Stimulated activated CD4-positive, alpha-beta T cell treated with anti-CD3 and anti-CD28 coated beads, Interleukin-12 subunit alpha, Interleukin-12 subunit beta, amount 100 ng/mL, for 24 hours (primary cell): ENCODE measurements at places on chromosomes 7 and 10.

DNA sequence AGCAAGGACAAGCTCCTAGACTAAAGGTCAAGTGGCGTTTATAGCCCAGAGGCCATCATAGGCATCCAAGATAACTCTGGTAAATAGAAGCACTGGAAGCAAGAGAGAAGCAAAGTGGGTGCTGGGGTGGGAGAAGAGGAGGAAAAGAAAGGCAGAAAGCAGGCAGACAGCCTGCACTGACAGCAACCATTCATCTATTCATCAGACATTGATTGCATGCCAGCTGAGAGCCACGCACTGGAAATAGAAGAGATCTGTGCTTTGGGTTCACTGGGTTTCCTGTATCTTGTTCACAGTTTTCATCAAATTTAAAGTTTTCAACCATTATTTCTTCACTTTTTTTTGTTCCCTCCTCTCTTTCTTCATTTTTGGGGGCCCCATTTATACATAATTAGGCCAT is 4.7 kb upstream of the SLIT1 start:
- no peak for DNase-seq

- DNase-seq, result no peak
Observed at GRCh38 chr7:30335763-30336487, 51.5 kb downstream of the ZNRF2 start.

- DNase-seq, result no peak
Observed at GRCh38 chr7:138768241-138768640, 29.6 kb upstream of the TMEM213 start.

DNA sequence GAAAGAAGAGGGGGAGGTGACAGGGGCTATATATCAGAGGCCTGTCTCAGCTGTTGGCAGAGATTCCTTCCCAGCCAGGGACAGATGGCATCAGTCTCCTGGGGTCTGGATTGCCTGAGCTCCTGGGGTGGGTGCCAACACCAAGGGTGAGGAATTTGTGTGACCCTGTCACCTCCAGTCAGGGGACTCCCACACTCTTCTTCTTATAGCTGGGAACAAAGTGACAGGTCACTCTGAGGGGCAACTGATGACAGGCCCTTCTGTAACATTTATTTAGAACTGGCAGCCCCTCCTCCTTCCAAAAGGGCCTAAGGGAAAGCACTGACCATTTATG is 53.7 kb upstream of the DUSP5 start:
- DNase-seq, result no peak
